ENCODE measurements at places on chromosomes 1 and 21.

- no peak for DNase-seq
Measured at GRCh38 chr1:218624052-218624451, 278.9 kb downstream of the TGFB2 start.

GRCh38 chr1:59979666-59980065, 53.1 kb upstream of the CYP2J2 start:
- no peak for DNase-seq

DNA sequence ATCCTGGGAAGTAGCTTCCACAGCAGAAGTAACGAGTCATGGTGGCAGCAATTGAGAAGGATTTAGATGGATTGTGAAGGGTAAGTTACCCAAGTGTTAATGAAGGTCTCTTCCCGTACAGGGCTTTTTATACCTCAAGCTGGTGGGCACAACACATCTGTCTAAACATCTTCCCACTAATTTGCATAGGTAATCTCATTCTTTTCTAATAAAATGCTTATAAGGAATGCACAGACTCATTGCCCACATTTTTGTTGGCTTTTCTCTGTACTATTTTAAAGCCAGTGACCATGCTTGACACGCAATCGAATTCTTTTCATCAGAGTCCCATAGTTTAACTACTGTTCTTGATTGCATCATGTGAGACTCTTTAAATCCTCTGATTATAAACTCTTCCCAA, at the start of gene KRTAP7-1:
TSS of gene KRTAP7-1 (minus strand) at position 101 of the 400 bp plus-strand sequence. CDS start at position 40, 61 bp downstream.
- no peak for DNase-seq

- peak; percentile 63 for DNase-seq
Measured at GRCh38 chr1:94926126-94926914, 590 bp downstream of the CNN3 start.

DNA sequence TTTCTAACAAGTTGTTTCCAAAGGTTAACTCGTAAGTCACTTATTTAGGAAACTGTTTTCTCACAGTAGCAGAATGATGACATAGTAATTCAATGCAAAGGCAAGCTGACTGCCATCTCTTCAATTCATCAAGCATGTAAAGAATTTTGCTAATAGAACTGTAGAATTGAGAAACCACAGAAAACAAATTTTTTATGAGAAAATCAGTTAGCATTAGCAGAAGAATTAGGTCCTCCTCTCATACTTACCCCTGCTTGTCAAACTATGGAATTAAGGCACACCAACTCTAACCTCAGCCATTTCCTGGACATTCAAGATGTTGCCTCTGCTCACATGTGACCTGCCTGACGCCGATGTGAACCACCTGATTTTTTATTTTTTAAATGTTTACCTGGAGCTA, 115.2 kb downstream of the LRRC40 start:
- DNase-seq, result no peak

DNA sequence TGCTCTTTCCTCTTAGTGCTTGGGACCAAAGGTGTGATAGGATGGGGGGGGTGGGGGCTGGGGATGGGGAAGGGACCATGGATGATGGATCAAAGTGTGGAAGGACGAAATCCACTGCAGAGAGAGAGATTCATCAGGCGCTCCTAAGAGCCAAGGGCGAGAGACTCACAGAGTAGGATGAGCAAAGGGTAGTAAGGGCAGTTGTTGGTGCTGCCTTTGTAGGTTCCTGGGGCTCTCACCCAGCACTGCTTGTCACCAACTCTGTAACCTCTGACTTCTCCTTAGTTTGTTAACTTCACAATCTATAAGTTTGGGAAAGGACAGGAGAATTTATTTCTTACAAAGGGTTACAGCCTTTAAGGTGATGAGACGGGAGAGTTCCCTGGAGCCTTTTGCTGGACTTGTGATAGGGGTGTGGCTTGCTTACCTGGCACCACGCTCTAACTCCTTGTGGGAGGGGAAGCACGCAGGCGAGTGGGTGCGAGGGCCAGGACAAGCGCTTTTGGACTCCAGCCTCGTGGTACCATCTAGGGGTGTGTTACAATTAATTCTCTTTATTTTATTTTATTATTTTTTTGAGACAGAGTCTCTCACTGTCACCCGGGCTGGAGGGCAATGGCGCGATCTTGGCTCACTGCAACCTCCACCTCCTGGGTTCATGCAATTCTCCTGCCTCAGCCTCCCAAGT, 1.6 kb upstream of the PDXK start:
- no peak for DNase-seq

DNA sequence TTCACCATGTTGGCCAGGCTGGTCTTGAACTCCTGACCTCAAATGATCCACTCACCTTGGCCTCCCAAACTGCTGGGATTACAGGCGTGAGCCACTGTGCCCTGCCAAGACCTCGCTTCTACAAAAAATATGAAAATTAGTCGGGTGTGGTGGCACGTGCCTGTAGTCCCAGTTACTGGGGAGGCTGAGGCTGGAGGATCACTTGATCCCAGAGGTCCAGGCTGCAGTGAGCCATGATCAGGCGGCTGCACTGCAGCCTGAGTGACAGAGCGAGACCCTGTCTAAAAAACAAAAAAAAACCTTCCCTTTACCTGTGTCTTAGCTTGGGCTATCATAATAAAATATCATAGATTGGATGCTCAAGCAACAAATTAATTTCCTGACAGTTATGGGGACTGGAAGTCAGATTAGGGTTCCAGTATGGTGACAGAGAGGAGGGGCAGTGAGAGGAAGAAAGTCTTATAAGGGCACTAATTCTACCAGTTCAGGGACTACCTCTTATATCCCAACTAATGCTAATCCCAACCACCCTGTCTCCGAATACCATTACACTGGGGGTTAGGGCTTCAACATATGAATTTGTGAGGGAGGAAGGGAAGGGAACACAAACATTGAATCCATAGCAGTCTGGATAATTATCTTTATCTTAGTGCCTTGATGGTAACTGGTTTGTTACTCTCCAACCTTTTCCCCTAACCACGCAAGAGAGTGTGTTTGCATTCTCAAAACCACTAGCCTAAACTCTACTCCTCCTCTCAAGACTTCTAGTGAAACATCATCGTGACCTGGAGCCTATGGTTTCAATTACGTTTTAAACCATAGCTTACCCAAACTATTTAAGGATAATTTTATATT, 1.0 kb upstream of the NAXE start:
- DNase-seq, result no peak

GRCh38 chr1:114314098-114314497, 160.4 kb upstream of the SYT6 start:
- no peak for DNase-seq

- no peak for DNase-seq
Measured at GRCh38 chr1:184192796-184193195, 141.3 kb downstream of the TSEN15 start.

DNA sequence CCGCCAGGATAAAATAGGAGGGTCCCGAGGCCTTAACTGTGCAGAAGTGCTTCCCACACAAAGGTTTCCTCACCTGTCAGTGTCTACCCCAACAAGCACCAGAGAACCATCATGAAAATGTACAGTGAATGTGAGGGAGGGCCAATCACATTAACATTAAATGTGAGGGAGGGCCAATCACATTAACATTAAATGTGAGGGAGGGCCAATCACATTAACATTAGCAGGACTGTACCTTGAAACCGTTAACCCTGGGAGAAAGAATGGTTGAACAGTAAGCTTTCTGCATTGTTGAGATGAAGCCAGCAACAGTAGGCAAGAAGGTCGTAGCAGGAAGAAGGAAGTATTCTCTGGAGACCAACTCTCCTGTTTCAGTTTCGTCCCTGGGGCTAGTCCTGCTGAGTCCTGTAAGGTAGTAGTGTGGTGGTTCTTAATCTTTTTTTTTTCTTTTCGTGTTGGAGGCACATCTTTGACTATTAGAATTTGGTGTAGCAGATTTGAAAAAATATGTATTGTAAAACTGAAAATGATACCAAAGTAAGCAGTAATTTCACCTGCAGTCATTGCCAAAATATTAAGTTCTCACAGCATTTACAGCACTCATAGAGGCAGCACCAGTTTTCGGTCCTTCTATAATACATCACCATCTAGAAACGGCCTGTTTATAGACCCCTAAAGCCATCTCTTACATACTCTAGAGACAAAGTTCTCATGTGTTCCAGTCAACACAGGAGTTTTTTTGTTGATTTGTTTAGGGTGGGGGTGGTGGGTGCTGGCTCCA, 98.6 kb upstream of the PPP2R5A start:
- DNase-seq, result peak; percentile 42

GRCh38 chr21:16742131-16742641, 770.7 kb upstream of the CXADR start:
- no peak for DNase-seq

DNA sequence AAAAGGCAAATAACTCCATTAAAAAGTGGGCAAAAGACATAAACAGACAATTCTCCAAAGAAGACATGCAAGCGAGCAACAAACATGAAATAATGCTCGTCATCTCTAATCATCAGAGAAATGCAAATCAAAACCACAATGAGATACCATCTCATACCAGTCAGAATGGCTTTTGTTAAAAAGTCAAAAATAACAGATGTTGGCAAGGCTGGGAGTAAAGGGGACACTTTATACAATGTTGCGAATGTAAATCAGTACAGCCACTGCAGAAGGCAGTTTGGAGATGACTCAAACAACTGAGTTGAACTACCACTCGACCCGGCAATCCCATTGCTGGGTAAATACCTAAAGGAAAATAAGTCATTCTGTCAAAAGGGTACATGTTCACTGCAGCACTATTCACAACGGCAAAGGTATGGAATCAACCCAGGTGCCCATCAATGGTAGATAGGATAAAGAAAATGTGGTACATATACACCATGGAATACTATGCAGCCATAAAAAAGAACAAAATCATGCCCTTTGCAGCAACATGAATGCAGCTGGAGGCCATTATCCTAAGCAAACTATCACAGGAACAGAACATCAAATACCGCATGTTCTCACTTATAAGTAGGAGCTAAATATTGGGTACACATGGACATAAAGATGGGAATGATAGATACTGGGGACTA, 25.9 kb downstream of the TSPAN2 start:
- DNase-seq, result peak; percentile 92

DNA sequence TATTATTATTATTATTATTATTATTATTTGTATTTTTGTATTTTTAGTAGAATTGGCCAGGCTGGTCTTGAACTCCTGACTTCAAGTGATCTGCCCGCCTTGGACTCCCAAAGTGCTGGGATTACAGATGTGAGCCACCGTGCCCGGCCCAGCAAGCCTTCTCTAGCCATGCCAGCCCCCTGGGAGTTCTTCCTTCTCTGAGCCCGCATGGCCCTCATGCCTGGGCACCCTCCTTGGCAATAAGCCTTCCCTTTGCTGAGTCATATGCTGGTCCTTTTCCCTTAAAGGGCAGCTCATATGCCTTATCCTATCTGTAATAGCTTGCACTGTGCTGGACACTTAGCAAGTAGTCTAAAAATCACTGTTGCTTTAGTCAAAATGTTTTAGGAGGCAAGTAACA, 8.5 kb upstream of the NBL1 start:
- no peak for DNase-seq

DNA sequence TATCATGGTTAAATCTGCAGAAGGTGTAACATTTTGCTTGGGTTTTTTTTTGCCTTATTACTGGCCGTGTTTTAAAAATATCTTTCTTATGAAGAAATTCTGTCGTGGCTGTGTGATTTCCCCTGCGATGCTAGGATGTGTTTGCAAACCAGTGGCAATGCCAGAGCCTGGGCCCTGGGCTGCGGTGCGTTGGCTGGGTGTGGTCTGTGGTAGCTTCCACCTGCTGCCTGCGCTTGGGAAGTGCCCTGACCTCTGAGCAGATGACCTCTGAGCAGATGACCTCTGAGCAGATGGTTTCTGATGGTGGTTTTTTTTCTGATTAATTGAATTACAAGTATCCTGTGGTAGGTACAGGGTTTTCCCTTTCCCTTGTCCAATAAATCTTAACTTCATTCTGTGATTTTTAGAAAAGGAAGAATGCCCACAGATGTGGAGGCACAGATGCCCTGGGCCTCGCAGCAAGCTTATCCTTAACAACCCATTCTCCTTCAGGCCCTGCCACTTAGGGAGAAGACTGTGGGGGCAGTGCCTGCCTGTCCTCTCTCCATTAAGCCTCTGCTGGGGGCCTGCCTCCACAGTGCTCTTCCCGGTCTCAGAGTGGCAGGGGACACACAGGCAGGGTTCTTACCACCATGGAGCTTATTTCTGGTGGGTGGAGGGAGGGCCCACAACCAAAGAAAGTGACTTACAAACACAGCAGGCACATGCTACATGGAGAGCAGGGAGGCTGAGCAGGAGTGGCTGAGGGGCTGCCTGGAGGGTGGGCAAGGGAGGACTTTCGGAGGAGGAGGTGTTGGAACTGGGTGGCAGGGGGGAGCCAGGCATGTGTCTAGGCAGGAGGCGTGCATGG, 81.7 kb downstream of the PCBP3 start:
- no peak for DNase-seq

DNA sequence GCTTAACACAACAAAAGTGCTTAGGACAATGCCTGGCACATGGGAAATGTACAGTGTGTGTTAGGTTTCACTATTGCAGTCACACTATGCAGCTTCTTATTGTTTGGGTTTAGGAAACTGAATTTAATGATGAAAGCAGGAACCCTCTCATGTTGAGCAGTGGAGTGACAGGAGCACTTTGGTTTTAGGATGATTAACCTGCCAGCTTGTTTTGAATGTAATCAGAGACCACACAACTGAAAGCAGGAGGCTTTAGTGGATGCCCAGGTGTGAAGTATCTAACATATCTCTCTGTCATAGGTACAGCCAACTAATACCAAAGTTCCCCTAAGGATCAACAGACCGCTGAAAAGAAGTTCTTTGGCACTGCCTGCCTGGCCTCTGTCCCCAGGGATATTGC, 406.9 kb upstream of the USP24 start:
- no peak for DNase-seq

DNA sequence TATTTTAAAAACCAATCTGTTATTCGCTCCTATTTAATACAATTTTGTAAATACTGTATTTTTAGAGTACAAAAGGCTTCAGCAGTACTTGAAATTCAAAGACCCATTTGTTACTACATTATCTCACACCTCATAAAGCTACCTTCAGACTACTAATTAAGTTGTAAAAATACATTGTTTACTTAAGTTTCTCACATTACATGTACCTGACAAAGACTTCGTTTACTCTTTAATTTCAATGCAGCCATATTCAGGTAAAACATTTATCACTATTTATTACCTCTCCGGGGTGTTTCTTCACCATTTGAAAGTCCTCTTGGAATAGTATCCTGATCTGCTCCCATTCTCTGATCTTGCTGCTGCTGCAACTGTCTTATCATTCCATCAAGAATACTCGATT, 55.2 kb downstream of the BRWD1 start:
- no peak for DNase-seq

GRCh38 chr1:53811414-53811851, 26.7 kb downstream of the NDC1 start:
- peak; percentile 1 for DNase-seq

DNA sequence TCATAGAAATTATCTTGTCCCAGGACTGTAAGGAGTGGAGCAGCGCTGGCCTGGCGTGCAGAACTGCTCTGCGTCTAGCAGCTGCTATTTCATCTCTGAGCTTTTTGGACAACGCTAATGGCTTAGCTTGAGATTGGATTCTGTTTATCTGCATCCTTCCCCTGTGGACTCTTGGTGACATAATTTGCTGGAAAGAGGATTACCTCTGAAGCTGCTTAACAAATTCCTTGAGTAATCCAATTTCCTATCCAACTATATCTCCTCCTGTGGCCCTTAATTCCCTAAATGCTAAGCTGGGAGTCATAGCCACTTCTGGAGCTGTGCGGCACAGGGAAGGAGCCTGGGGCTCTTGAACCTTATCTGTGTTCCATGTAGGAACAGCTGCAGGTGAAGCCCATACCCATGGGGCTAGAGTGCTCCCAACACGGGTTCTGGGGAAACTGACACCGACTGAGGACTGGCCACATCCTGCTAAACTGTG, 43.2 kb downstream of the IL6R start:
- no peak for DNase-seq

GRCh38 chr1:171780583-171781175, 781 bp upstream of the METTL13 start:
- no peak for DNase-seq
